ENCODE measurements at places on chromosomes 16 and 17.

DNA sequence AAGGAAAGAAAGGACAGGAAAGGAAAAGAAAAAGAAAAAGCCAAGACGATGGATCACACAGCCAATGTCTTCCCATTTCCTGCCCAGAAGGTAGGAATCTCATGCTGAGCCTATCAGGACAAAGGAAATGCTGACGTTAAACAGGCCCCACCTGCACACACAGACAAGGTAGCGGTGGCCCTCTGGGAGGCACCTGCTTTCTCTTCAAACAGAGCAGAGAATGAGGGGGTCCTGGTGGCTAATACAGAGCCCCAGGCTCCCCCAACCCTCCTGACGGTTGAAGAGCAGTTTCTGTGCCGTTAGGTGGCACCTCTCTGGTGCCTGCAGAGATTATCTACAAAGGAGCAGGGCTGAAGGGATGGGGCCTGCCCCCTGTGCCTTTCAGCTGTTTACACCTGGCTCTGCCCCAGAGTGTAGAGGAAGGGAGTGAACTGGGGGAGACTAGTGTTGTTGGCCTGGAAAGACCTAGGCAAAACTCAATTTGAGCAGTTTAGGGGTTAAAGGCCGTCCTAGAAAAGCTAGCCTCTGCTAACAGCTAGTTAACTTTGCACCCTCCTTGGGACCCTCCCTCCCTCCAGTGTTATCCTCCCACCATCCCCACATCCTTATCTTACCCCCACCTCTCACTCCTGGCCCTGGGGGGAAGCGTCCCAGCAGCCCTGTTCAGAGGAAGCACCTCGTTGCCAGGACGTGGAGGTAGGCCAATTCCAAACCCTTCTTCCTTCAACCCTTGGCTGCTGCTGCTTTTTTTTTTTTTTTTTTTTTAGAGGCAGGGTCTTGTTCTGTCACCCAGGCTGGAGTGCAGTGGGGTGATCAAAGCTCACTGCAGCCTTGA, 56.3 kb downstream of the ARHGAP27 start:
- no peaks in the 10 kb centered on the region for H3K27me3 ChIP-seq
- peaks cover 24% of the 10 kb centered on the region for H3K4me1 ChIP-seq
- no peak overlapping the region for H3K4me3 ChIP-seq
- no peaks in the 10 kb centered on the region for H3K36me3 ChIP-seq

GRCh38 chr17:16349431-16349830, 3.8 kb downstream of the CENPV start:
- no peaks in the 10 kb centered on the region for H3K4me1 ChIP-seq
- DNase-seq: no peak
- H3K27me3 ChIP-seq: no peaks in the 10 kb centered on the region
- H3K27ac ChIP-seq: no peak overlapping the region

DNA sequence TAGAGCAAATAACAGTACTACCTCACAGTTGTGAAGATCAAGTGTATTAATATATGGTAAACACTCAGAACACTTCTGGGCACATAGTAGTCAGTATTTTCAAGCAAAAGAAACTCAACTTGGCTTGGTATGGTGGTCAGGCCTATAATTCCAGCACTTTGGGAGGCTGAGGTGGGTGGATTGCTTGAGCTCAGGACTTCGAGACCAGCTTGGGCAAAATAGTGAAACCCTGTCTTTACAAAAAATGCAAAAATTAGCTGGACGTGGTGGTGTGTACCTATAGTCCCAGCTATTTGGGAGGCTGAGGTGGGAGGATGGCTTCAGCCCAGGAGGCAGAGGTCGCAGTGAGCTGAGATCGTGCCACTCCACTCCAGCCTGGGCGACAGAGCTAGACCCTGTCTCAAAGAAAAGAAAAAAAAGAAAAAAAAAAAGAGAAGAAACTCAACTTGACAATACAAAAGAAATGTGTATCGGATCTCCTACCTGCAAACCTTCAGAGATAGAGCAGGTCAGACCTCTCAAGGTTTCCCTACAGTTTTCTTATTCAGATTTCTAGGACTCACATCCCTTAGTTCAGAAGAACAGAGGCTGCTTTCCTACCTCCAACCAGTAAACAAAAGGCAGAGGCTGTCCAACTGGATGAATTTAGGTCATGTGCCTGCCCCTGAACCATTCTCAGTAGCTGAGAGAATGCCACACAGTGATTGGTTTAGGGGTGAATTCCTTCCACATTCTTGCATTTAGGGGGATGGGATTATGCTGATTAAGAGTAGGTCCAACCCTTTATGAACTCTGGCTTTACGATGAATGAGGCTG, 1.7 kb upstream of the KPNA2 start:
- H3K4me3 ChIP-seq: no peak overlapping the region
- H3K36me3 ChIP-seq: peaks cover 20% of the 10 kb centered on the region
- peaks cover 20% of the 10 kb centered on the region for H3K4me1 ChIP-seq
- H3K27me3 ChIP-seq: no peaks in the 10 kb centered on the region

DNA sequence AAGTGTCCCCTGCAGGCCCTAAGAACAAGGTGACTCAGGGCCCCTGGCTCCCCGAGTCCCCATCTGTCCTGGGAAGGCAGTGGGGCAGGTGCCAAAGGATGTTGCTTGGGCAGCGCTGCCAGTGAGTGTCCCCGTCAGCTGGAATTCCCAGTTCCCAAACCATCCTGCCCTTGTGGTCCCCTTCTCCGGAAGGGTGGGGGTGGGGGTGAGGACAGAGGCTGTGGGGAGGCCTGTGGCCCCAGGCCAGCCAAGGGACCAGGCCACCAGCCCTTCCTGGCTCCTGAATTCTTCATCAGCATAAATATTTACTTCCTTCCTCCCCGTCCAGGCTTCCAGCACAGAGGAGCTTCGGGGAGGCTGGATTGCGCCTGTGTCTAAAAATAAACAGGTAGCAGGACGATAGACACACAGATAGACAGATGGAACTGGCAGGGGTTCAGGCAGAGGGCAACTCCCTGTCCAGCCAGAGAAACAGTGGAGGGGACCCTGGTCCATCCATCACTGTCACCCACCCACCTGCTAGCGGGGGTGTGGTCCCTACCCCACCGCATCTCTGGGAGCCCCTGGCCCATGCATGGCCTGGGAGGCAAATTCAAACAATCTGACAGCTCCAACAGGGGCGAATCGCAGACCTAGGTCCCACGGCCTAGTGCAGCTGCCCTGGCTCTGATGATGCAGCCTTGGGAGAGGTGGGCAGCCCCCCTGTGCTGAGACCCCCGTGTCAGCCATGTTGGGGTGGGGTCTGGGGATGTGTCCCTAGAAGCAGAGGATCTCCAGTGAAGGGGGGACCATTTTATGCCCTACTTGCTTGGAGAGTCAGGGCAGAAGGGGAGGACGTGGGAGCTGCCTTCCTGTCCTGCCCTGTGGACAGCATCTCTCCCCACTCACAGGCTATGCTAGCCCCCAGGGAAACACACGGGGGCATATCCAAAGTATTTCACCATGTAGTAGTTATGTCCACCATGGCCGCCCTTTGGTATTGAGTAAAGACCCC, 13.2 kb downstream of the GLIS2 start:
- no peak for DNase-seq
- no peaks in the 10 kb centered on the region for H3K27me3 ChIP-seq
- no peak overlapping the region for H3K4me3 ChIP-seq
- H3K36me3 ChIP-seq: no peaks in the 10 kb centered on the region

DNA sequence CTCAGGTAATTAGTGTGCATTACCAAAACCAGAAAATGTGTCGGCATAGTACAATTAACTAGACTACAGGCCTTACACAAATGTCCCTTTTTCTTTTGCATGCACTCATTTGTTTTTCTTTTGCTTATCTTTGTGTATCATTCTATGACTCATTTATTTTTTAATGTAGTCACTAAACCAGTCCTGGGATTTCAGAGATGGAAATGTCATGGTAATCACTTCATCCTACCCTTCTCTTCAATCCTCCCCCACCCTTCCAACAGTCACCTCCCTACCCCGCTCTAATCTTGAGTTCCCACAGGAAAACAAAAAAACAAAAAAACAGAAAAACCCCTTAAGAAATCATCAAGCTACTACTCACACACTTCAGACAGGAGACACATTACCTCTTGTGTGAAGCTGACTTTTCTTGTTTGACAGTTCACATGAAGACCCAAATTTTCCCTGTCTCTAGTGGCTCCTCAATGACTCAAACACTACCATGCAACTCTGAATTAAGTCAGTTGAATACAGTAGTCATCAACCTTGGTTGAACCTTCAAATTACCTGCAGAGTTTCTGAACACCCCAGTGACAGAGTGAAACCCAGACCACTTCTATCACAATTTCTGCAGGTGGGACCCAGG, 242.4 kb upstream of the SALL1 start:
- H3K4me3 ChIP-seq: no peak overlapping the region
- DNase-seq: no peak
- H3K27me3 ChIP-seq: no peaks in the 10 kb centered on the region

- no peaks in the 10 kb centered on the region for H3K36me3 ChIP-seq
- H3K4me3 ChIP-seq: no peak overlapping the region
- DNase-seq: no peak
- peaks cover 4% of the 10 kb centered on the region for H3K4me1 ChIP-seq
- H3K27me3 ChIP-seq: no peaks in the 10 kb centered on the region
- H3K27ac ChIP-seq: no peak overlapping the region
Measured at GRCh38 chr16:48022496-48022895, 133.3 kb downstream of the ABCC12 start.

GRCh38 chr17:50210240-50211225, 9.1 kb upstream of the COL1A1 start:
- peak; percentile 81 for DNase-seq
- H3K36me3 ChIP-seq: no peaks in the 10 kb centered on the region
- H3K27ac ChIP-seq: no peak overlapping the region
- peaks cover 34% of the 10 kb centered on the region for H3K4me1 ChIP-seq

GRCh38 chr16:49338611-49339265, 34.9 kb upstream of the C16orf78 start:
- no peak overlapping the region for H3K4me3 ChIP-seq
- DNase-seq: no peak
- H3K27ac ChIP-seq: no peak overlapping the region
- no peaks in the 10 kb centered on the region for H3K27me3 ChIP-seq

DNA sequence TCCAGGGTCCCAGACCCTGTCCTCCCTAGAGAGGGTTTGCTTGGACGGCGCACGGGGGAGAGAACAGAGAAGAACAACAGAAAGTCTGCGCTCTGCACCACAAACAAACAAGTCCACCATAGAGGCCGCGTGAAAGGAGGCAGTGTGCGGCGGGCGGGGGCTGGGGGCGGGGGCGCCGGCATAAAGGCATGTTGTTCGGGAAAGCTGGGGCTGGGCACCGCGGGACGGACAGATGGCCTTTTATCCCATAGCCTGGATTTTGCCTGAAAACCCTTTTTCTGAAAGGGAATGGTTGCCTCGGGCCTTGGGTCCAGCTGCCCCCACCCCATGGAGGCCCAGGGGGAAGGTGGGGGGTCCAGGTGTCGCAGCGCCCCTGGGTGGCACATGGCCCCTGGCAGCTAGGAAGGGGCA, 26.0 kb downstream of the FA2H start:
- H3K4me3 ChIP-seq: no peak overlapping the region
- peaks cover 2% of the 10 kb centered on the region for H3K4me1 ChIP-seq
- H3K27ac ChIP-seq: no peak overlapping the region

DNA sequence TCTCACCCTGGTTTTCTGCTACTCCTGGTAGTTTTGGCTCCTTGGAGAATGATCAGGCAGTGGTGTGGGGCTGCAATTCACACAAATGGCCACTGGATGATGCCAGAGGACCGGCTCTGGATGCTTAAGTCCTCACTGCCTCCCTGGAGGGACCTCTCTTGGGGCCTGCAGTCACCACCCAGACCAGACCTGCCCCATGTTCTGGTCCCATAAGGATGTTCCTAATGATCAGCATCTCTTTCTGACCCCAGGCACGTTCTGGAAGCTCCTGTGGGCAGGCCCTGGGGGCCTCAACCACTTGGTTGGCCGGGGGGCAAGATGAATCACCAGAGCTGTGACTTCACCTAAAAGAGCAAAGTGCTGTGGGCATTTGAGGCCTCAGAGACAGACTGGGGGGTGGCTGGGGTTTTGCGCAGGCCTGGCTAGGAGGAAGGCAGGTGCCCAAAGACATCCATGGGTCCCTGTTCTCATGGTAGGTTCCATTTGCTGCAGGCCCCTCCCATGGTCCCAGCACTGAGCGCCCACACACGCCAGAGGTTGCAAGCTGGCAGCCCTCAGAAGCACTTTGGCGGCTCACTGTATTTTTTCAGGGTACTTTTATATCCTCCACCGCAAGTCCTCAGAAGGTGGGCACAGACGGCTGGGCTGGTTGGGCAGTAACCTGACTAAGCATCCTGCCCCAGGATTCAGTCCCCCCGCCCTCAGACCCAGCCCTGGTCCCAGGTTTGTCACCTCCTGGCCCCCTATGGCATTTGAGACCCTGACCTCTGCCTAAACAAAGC, 53.2 kb downstream of the NT5M start:
- no peaks in the 10 kb centered on the region for H3K27me3 ChIP-seq
- H3K27ac ChIP-seq: no peak overlapping the region
- no peak overlapping the region for H3K4me3 ChIP-seq
- DNase-seq: peak; percentile 83
- H3K4me1 ChIP-seq: peaks cover 10% of the 10 kb centered on the region

GRCh38 chr17:21508211-21508610, 132.1 kb downstream of the KCNJ12 start:
- H3K4me1 ChIP-seq: no peaks in the 10 kb centered on the region
- peaks cover 10% of the 10 kb centered on the region for H3K27me3 ChIP-seq
- no peak overlapping the region for H3K27ac ChIP-seq
- no peak for DNase-seq

Measured in H1 (cell line).